ENCODE measurements at places on chromosomes 1 and 21. TPM values are rescaled to one million over a fixed set of nuclear protein-coding genes. Genes with fewer than 3 reads are reported as not detected.

Gene FAM177B
- not detected for total RNA-seq

Gene PALMD
- total RNA-seq, result 27.3 TPM

Gene PDZK1IP1
- total RNA-seq, result 68.5 TPM

Gene SPRR1A
- not detected for total RNA-seq

Gene SELENON
- 51.3 TPM for total RNA-seq
